Natural killer cell (primary cell): ENCODE measurements at places on chromosomes 3 and 15. TPM values are rescaled to one million over a fixed set of nuclear protein-coding genes. Genes with fewer than 3 reads are reported as not detected.

P2RY1 gene
- 1.4 TPM for total RNA-seq

- DNase-seq, result no peak
These were observed 21.5 kb downstream of the SCN5A start for GRCh38 chr3:38627956-38628355.

SECISBP2L gene
- 78.8 TPM for total RNA-seq

DNA sequence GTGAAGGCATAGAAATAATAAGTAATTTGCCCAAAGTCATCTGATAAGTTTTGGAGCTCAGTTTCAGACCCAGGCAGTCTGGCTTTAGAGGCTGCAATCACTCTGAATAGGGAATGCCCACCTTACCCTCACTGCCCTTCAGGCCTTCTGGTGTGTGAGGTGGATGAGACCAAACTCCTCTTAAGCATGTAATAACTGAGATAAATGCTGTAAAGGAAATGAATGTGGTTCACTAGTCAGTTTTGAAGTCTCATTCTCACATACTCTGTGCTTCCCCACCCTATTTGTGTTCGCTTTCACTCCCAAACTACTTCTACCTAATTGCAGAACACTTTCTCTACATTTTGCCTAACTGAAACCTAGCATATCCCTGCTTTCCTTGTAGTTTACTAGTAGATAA, 144.1 kb downstream of the FILIP1L start:
- no peak for DNase-seq

DPPA2 gene
- total RNA-seq, result not detected

PLIN1 gene
- total RNA-seq, result 0.66 TPM

CLDN1 gene
- not detected for total RNA-seq

DNA sequence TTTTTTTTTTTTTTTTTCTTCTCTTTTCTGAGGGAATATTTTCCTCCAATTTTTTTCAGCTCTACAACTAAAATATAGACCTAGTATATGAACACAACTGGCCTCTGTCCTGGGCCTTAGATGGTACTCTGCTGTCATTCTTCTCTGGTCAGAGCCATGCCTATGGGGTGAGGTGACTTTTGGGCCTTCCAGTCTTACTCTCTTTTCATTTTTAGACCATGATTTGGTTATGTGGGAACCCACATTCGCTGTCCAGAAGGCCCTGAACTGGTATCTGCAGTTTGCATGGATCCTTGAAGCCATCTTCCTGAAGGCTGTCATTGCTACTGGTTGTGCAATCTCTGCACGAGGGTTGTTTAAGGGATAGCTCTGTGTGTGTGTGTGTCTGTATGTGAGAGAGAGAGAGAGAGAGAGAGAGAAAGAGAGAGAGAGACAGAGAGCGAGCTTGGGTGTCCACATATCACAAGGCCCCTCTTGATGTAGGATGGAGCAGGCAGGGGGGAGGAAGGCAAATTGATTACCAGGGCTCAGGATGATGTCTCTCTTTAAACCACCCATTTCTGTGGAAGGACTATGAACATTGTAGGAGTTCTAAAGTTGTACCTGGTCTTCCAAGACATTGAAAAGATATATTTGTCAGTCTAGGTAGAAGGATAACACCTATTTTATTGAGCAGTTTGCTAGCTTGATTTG, 6.9 kb downstream of the TGFBR2 start:
- DNase-seq, result peak; percentile 35

DNA sequence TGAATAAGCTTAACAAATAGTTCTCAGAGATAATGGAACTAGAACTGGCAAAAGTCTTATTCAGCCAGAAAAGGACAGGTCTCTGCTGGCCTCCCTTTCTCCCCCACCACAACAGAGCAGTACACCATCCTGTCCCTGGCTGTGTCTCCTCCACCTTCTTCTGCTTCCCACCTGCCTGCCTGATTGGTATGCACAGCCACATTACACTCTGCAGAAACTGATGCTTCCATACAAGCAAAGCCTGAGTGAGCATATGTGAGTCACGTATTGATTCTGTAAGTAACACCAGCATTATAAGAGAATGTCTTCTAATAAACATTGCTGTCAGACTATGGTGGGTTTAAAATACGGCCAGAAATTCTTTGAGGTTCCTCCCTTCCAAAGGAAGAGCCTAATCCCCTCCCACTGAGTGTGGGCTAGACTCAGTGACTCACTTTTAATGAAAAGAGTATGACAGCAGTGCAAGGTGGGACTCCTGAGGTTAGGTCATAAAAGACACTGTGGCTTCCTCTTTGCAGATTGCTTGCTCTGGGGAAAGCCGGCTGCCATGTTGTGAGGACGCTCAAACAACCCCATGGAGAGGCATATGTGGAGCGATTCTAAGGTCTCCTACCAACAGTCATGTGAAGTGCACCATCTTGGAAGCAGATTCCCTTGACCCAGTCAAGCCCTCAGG, 44.4 kb downstream of the ANXA2 start:
- no peak for DNase-seq

DNA sequence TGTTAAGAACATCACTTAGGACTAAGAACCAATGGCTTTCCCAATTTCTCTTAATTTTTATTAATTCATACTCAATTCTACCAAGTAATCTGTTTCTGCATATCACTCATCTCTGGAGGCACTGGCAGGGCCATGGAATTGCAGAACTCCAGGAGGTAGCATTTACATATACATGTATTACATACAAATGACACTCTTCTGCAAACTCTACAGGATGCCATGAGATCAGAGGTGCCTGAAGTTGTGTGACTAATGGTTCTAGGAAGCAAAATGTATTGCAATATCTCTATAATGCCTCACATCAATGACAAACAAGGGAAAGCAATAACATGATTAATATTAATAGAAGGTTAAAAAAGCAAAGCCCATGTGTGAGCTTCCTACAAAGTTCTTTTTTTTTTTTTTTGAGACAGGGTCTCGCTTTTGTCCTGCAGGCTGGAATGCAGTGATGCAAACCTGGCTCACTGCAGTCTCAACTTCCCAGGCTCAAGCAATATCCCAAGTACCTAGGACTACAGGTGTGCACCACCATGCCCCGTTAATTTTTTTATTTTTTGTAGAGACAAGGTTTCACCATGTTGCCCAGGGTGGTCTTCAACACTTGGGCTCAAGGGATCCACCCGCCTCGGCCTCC, 33.0 kb downstream of the DENND6A start:
- no peak for DNase-seq

EXD1 gene
- not detected for total RNA-seq

UROC1 gene
- not detected for total RNA-seq

ABHD17C gene
- total RNA-seq, result 2.4 TPM

- no peak for DNase-seq
These were observed 33.0 kb downstream of the SLC12A6 start for GRCh38 chr15:34304613-34305012.

RASL12 gene
- not detected for total RNA-seq

HCN4 gene
- not detected for total RNA-seq

DNA sequence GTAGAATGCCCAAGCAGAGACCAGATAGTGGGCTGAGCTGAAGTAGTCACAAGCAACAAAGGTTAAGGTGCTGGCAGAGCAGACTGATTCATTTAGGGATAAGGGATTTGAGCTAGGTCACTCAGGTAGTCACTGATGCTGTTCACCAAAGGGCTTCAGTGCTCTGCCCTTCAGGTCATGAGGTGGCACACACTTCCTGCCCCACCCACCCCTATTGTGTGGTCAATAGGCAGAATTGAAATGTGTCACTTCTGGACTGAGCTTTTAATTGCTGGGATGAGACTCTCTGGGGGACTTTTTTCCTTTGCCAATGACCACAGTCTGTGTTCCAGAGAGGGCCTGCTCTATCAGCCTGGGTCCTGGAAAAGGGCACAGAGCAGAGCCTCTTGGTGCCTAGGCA, 2.9 kb upstream of the DIS3L start:
- no peak for DNase-seq

SLC9C1 gene
- total RNA-seq, result not detected

DNA sequence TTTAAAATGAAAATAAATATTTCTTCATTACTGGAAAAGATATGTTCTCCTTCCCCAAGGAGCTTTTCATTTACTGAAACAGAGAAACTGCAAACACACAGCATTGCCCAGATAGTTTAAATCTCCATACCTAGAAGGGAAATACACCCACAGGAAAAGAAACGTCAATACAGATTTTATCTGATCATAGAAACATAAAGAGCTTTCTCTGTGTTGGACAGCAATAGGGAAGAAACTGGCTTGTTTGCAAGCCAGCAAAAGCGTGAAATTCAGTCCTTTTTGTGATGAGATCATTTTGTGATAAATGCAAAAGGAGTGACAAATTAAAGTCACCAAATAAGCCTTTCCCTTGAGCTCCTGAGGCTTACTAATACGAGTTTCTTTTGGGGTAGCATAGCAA, 398.0 kb downstream of the TIGIT start:
- no peak for DNase-seq

DNA sequence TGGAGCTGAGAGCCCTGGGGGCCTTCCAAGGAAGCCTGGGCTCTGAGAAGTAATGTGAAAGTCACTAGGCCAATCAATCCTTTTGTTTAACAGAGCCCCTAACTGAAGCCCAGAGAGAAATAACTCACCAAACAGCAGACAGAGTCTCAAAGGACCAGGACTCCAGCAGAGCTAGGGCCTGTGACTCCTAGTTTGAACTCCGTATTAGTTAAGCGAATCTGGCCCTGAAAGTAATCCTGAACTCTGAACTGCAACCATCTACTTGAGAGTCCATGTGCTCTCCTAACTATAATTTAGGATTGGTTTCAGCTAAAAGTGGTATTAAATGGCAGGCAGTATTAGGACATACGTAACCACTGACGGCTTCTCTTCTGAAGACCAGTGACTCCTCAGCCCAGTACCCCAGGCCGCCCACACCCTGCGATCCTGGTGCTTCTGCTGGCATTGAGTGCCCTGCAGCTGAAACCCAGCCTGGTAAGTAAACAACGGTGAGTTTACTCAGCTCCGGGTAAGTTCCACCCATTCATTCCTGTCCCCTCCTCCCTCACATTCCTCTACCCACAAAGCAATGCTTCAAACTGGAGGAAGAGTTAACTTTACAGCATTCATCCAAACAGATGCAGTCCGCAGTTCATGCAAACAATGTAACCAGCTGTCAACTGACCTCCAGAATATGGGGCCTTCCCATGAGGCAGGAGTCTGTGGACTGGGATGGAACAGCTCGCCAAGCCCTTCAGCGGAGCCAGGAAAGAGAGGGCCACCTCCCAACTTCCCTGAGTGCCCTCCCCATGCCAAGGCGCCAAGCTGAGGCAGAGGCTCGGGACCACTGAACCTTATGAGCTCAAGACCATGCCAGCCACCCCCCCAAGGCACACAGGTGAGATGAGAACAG, 7.3 kb downstream of the MYO5C start:
- DNase-seq, result no peak

RAD54L2 gene
- 57.9 TPM for total RNA-seq

GRCh38 chr3:24480497-24480896, 14.2 kb downstream of the THRB start:
- no peak for DNase-seq

DNA sequence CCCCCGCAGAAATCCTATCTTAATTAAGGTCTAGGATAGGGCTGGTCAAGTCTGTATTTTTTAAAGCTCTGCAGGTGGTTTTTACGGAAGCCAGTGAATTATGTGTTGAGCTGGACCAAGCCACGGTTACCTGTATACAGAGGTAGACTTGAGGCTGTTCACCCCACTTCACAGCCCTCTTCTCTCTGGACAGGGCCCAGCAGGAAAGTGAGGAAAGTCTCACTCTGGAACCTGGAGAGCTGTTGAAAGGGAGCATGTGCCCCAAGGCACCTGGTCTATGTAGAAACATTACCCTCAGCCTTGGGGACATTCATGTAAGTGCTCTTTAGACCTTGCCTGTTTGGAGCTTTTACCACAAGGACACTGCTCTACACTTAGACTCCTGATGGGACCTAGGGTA, 6.9 kb downstream of the SEMA5B start:
- no peak for DNase-seq

DNA sequence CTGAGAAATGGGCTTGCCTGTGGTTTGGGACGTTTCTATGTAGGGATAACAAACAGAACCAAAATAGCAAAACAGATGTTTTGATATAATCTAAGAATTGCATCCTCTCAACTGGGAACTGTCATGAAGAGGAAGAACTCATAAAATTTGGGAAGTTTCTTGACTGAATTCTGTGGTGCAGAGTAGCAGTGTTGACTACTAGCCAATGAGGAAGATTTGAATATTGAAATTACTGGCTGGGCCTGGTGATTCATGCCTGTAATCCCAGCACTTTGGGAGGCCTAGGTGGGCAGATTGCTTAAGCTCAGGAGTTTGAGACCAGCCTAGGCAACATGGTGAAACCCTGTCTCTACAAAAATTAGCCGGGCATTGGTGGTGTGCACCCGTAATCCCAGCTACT, 42.2 kb downstream of the ZNF609 start:
- no peak for DNase-seq

GRCh38 chr3:98692787-98693473, 70.2 kb upstream of the ST3GAL6 start:
- no peak for DNase-seq
